ENCODE measurements at places on chromosomes 2 and 18.
A peak's percentile ranks its signal among the peaks of the same experiment; 100 is the strongest.

DNA sequence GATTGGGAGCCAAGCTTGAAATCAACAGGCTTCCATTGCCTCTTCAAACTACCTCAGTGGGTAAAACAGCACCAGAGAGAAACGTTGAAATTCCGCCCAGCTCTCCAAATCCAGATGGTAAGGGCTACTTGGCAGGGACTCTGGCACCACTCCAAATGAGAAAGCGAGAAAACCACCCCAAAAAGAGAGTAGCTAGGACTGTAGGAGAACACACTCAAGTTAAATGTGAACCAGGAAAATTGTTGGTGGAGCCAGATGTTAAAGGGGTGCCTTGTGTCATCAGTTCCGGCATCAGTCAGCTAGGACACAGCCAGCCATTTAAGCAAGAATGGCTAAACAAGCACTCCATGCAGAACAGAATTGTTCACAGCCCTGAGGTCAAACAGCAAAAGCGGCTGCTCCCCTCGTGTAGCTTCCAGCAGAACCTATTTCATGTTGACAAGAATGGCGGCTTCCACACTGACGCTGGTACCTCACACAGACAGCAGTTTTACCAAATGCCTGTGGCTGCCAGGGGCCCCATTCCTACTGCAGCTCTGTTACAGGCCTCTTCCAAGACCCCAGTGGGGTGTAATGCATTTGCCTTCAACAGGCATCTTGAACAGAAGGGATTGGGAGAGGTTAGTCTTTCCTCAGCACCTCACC, 167.3 kb downstream of the ASXL3 start:
- no peak for DNase-seq

GRCh38 chr18:71798986-71799673, 745.0 kb downstream of the CBLN2 start:
- no peak for DNase-seq

DNA sequence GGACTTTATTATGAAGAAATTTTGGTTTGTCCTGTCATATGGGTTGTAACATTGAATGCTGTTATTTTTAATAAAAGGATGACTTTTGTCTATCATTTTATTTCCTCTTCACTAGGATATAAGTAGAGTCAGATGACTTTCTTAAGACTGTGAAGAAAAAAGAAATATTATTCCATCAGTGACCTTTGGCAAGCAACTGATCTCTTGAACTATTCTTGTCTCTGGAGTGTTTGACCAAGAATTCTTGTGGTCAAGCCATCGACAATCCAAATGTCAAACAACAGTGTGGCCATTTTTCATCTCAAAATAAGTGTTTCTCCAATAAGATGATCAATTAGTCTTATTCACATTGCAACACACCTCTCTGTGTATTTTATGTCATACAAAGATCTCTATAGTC, 24.9 kb downstream of the HOXD1 start:
- no peak for DNase-seq

DNA sequence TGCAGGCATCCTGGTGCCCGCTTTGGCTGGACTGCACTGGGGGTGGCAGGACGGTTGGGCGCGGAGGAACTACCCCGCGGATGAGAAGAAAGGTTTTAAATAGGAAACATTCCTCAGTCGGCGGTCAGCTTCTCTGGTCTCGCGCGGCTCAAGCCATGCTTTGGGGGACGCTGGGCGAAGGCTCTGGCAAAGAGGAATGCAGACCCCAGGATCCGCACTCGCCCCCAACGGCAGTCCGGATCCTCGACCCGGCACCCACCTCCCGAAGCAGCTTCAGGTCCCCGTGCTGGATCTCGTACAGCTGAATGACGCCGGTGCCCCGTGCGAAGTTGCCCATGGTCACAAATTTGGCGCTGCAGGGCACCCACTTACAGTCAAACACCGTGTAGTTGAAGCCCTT, 686 bp upstream of the PNO1 start:
- DNase-seq, result no peak

DNA sequence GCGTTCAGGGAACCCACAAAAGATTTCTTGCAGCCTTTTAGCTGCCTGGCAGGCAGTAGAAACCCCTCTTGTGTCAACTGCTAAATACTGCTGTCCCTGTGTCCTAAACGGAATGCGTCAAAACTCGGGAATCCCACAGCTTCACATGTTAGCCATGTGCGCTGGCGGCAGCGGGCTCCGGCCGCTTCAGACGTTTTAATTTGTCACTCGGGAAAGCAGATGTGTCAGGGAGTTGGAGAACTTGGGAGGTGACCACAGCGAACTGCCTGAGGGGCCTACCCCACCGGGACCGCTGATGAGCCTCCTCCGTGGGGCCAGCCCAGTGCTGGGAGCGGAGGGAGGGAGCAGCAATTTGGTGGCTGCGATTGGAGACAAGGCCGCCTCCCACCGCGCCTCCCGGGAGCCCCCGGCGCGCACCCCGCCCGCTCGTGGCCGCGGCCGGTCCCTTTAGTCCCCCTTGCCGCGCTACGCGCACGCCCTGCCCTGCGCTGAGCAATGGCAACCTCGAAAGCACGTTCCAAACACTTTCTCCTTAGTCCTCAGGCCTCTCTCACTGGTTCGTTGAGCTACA, 146.1 kb upstream of the SATB2 start:
- no peak for DNase-seq

- no peak for DNase-seq
Observed at GRCh38 chr18:51188024-51188701, 9.3 kb downstream of the MEX3C start.

- DNase-seq, result peak; percentile 71
Observed at GRCh38 chr2:190404487-190404886, 3.7 kb upstream of the MFSD6 start.

Data from suppressor macrophage treated with lipopolysaccharide for 1 hour (primary cell).